ENCODE measurements at places on chromosomes 6 and 20. TPM values are rescaled to one million over a fixed set of nuclear protein-coding genes. Genes with fewer than 3 reads are reported as not detected.

SLC17A3 gene
- total RNA-seq: 0.75 TPM

PLN gene
- not detected for total RNA-seq

LZTS3 gene
- 0.62 TPM for total RNA-seq

MAN1A1 gene
- 10.6 TPM for total RNA-seq

GTSF1L gene
- total RNA-seq: not detected

IPCEF1 gene
- 26.2 TPM for total RNA-seq

HMGCLL1 gene
- not detected for total RNA-seq

PDE10A gene
- total RNA-seq: not detected

TCF15 gene
- not detected for total RNA-seq

DEFB124 gene
- total RNA-seq: not detected

PI16 gene
- 13.5 TPM for total RNA-seq

CEP43 gene
- 20.9 TPM for total RNA-seq

TPBG gene
- total RNA-seq: 0.50 TPM

OLIG3 gene
- total RNA-seq: not detected

FYN gene
- total RNA-seq: 225 TPM

TUBE1 gene
- total RNA-seq: 14.9 TPM

BPIFB4 gene
- total RNA-seq: not detected

TRIM40 gene
- not detected for total RNA-seq

MTO1 gene
- 50.9 TPM for total RNA-seq

TMEM217 gene
- total RNA-seq: 1.3 TPM

PLG gene
- total RNA-seq: not detected

FOXQ1 gene
- not detected for total RNA-seq

WFDC12 gene
- not detected for total RNA-seq

DEFB119 gene
- total RNA-seq: not detected

MCHR2 gene
- not detected for total RNA-seq

SOX4 gene
- 1.4 TPM for total RNA-seq

BEND6 gene
- not detected for total RNA-seq

NAPB gene
- total RNA-seq: 14.9 TPM

HLA-DOA gene
- 1.5 TPM for total RNA-seq

SLC35D3 gene
- total RNA-seq: not detected

ZSCAN26 gene
- 10.5 TPM for total RNA-seq

CALHM4 gene
- not detected for total RNA-seq

RMND1 gene
- total RNA-seq: 14.4 TPM

FRMD1 gene
- not detected for total RNA-seq

PTK6 gene
- total RNA-seq: 0.74 TPM

BTN1A1 gene
- total RNA-seq: not detected

GPX5 gene
- total RNA-seq: not detected

BMP5 gene
- not detected for total RNA-seq

ADGRB3 gene
- not detected for total RNA-seq

LRRN4 gene
- total RNA-seq: not detected

RAD21L1 gene
- total RNA-seq: not detected

MAS1 gene
- not detected for total RNA-seq

COL21A1 gene
- not detected for total RNA-seq

ECHDC1 gene
- 31.1 TPM for total RNA-seq

IL17F gene
- total RNA-seq: 7.4 TPM

RIPOR2 gene
- total RNA-seq: 303 TPM

GLP1R gene
- not detected for total RNA-seq

ESR1 gene
- 1.00 TPM for total RNA-seq

LAMP5 gene
- not detected for total RNA-seq

NOL7 gene
- total RNA-seq: 57.7 TPM

SRMS gene
- not detected for total RNA-seq

DYNLT2 gene
- total RNA-seq: 2.2 TPM

CGAS gene
- total RNA-seq: 27.9 TPM

STMND1 gene
- not detected for total RNA-seq

HLA-G gene
- total RNA-seq: 1.3 TPM

OR2B2 gene
- total RNA-seq: not detected

GPLD1 gene
- total RNA-seq: 0.15 TPM

Data from activated CD4-positive, alpha-beta T cell treated with anti-CD3 and anti-CD28 coated beads, Interleukin-2, amount 10 ng/mL, durations not matched to agents 7 days and 5 days (primary cell).